ENCODE measurements at places on chromosomes 4 and X.

GRCh38 chr4:52982255-52982945 is 120.3 kb downstream of the RASL11B start:
- DNase-seq, result no peak

GRCh38 chrX:100939333-100939732 is 10.6 kb upstream of the XKRX start:
- DNase-seq, result no peak

- no peak for DNase-seq
These were observed 186.4 kb upstream of the GALNT7 start for GRCh38 chr4:172982151-172982590.

DNA sequence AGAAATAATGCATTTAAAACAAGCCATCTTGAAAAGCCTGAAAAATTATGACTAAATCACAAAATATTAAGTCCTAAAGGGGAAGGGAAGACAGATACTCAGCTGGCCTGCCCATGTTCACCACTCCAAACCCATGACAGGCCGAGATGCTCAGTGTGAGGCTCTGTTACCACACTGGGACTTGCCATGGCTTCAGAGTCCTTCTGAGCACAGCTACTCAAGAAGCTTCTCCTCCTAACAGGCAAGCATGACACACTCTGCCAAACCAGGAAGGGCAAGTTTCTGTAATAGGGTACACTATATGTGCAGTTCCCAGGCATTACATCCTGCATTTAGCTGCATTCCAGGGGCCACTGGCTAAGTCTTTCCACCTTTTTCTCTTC is 34.0 kb upstream of the CYBB start:
- no peak for DNase-seq

- no peak for DNase-seq
These were observed 51.8 kb downstream of the TASL start for GRCh38 chrX:30525732-30526131.

- no peak for DNase-seq
These were observed 28.1 kb downstream of the INPP4B start for GRCh38 chr4:142818031-142818430.

- no peak for DNase-seq
These were observed 66.6 kb downstream of the ING2 start for GRCh38 chr4:183571350-183571941.

- no peak for DNase-seq
These were observed 366.7 kb downstream of the PCDH7 start for GRCh38 chr4:31086756-31087330.

DNA sequence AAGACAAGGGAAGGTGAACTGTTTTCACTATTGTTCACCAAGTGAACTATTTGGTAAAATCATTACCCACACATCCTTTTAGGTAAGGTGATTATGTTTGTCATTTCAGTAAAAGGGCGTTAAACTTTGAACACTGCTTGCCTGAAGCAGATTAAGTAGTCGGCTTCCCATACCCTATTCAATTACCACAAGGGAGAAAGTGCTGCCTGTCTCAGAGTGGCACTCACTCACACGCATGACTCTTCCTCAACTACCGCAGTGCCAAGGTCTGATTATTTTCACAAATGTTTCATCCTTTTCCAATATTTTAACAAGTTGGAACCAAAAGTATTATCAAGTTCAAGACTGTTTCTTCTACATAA is 11.0 kb downstream of the VEGFC start:
- no peak for DNase-seq

GRCh38 chrX:54980334-54980733 is 13.7 kb downstream of the PFKFB1 start:
- no peak for DNase-seq

- DNase-seq, result no peak
These were observed 77.1 kb upstream of the EPHA5 start for GRCh38 chr4:65747386-65747785.

DNA sequence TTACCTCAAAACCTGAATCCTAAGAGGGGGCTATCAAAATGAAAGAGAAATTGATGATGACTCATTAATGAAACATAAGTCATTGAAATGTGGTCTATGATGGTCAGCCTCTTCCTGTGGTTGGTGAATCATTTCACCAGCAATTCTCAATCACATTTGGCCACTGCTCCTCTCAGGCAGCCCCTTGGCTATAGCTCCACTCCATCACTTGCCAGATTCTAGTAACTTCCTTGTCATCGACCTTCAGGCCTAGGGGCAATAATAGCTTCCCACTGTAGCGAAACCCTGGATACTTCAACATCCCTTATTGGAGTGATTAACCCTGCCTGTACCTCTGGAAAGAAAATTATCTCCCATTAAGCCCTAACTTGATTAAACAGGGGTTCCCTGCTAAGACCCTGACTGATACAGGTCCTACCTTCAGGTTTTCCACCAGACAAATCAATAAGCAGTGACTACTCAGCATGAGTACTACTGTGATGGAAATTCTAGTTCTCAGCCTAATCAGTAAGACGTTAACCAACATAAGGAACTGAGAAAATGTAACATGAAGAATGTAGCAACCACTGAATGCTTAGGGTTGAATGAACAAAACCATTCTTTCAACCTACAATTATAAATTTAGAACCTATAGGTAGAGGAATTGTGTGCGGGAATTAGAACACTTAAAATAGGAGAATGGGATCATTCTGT is 30.4 kb downstream of the ADH7 start:
- no peak for DNase-seq

GRCh38 chr4:125003840-125004239 is 291.3 kb upstream of the ANKRD50 start:
- DNase-seq, result no peak

- no peak for DNase-seq
These were observed 56.6 kb downstream of the ZNF827 start for GRCh38 chr4:145881989-145882388.
